ENCODE measurements at places on chromosomes 13 and 19. TPM values are rescaled to one million over a fixed set of nuclear protein-coding genes. Genes with fewer than 3 reads are reported as not detected.

C1QTNF9B gene
- not detected for polyA plus RNA-seq

KCNK6 gene
- 25.2 TPM for polyA plus RNA-seq

TMPRSS9 gene
- polyA plus RNA-seq: not detected

ZNF729 gene
- not detected for polyA plus RNA-seq

BTBD2 gene
- polyA plus RNA-seq: 27.5 TPM

IGFL2 gene
- polyA plus RNA-seq: not detected

KIR2DL3 gene
- not detected for polyA plus RNA-seq

PSG6 gene
- not detected for polyA plus RNA-seq

MLLT1 gene
- 14.9 TPM for polyA plus RNA-seq

VSTM1 gene
- not detected for polyA plus RNA-seq

KIR3DL1 gene
- polyA plus RNA-seq: not detected

IGFL3 gene
- not detected for polyA plus RNA-seq

KLK2 gene
- not detected for polyA plus RNA-seq

FTL gene
- 6,798 TPM for polyA plus RNA-seq

ZNF763 gene
- polyA plus RNA-seq: 3.3 TPM

C13orf46 gene
- polyA plus RNA-seq: 0.13 TPM

OR7C2 gene
- not detected for polyA plus RNA-seq

ZNF534 gene
- not detected for polyA plus RNA-seq

SHISA7 gene
- 0.05 TPM for polyA plus RNA-seq

TMEM150B gene
- polyA plus RNA-seq: 5.5 TPM

APOC4 gene
- polyA plus RNA-seq: not detected

LRRC25 gene
- 7.4 TPM for polyA plus RNA-seq

COMMD6 gene
- 160 TPM for polyA plus RNA-seq

UBE2M gene
- polyA plus RNA-seq: 47.1 TPM

VAV1 gene
- 1.9 TPM for polyA plus RNA-seq

ZNF571 gene
- 1.0 TPM for polyA plus RNA-seq

ZNF556 gene
- not detected for polyA plus RNA-seq

ZBTB45 gene
- polyA plus RNA-seq: 8.1 TPM

TNNT1 gene
- 2.0 TPM for polyA plus RNA-seq

GPR12 gene
- polyA plus RNA-seq: not detected

FFAR1 gene
- not detected for polyA plus RNA-seq

MTIF3 gene
- polyA plus RNA-seq: 80.0 TPM

Measured in aorta (tissue), 5 donors.